ENCODE measurements at places on chromosomes 12 and 14.

- DNase-seq, result no peak
Observed at GRCh38 chr14:74959596-74960180, 4.3 kb upstream of the PGF start.

- DNase-seq, result no peak
Observed at GRCh38 chr12:31506515-31507306, 84.2 kb downstream of the DENND5B start.

DNA sequence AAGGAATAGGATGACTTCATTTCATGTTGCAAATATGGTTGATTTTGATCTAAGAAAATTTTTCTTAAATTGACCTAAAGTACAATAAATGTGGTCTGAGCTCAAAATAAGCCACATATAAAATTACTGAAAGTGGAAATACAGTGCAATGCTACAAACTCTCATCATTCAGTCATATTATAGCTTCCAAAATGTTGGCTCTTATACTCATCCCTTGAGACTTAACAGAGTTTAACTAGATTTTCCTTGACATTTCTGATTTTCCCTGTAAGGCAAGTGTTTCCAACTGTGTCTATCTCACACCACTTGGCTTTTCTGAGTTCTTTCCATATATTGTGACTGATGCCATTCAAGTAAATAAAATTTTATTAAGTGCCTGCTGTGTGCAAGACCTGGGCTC, 123.7 kb upstream of the NTF3 start:
- no peak for DNase-seq

- no peak for DNase-seq
Observed at GRCh38 chr14:33742166-33742565, 208.7 kb downstream of the EGLN3 start.

- no peak for DNase-seq
Observed at GRCh38 chr12:24600996-24601395, 347.9 kb downstream of the BCAT1 start.

- DNase-seq, result no peak
Observed at GRCh38 chr12:65758401-65758800, 65.9 kb upstream of the HMGA2 start.

DNA sequence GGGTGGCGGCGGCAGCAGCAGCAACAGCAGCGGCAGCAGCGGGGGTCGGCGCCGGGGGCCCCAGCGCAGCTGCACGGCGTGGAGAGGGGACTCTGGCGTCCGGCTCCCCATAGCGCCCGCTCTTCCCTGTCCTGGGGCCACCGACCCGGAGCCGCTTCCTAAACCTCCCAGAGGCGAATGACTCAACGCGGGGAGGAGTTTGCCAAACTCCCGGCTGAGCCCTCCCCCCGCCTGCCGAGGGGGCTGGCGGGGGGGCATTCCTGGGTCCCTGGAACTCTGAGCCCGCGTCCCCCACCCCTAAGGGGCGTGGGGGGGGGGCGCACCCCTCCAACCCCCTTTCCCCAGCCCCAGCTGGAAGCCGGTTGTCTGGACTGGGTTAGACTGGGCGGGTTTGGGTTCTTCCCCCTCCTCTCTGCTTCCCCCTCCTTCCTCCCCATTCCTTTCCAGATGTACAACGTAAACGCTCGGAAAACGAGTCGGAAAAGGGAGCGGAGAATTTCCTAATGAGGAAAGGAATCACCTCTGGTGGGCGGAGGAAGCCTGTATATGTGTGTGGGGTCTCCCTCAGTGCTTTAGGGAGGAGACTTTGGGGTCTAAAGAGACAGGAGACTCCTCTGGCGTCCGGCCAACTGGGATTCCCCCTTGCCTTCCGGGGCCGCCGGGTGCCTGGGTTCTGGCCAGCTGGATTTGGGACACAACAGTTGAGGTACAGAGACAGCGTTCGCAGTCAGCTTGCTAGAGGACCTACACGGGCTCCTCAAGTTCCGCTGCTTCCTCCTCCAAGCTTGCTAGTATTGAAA, at the start of gene ITGA5:
Gene ITGA5 (minus strand): TSS at position 179 of the 800 bp plus-strand sequence. CDS start 68 bp downstream, at position 111.
- no peak for DNase-seq
